IPS DF 6.9 (cell line): ENCODE measurements at places on chromosomes 16 and 17.

GRCh38 chr17:15944759-15945526 is at the start of gene ADORA2B:
TSS of gene ADORA2B (plus strand) at chr17:15945130. CDS start at chr17:15945249, 119 bp downstream.
- peaks cover 5% of the 10 kb centered on the region; the same call in 1 of the 2 replicates for H3K4me1 ChIP-seq
- H3K27me3 ChIP-seq: peaks cover 18% of the 10 kb centered on the region
- no peak for DNase-seq
- no peaks in the 10 kb centered on the region for H3K36me3 ChIP-seq
- H3K27ac ChIP-seq: no peak within 1 kb of the TSS
- peak within 1 kb of the TSS; percentile 33; the same call in 1 of the 2 replicates for H3K4me3 ChIP-seq

- H3K4me1 ChIP-seq: peaks cover 2% of the 10 kb centered on the region; the same call in 1 of the 2 replicates
- no peak overlapping the region for H3K27ac ChIP-seq
- H3K36me3 ChIP-seq: peaks cover 2% of the 10 kb centered on the region; the same call in 1 of the 2 replicates
- no peak for DNase-seq
Observed at GRCh38 chr17:78041386-78042179, 83.1 kb downstream of the TNRC6C start.

GRCh38 chr16:4610011-4611005 is 4.4 kb downstream of the UBALD1 start:
- no peak overlapping the region for H3K4me3 ChIP-seq
- peaks cover 12% of the 10 kb centered on the region for H3K4me1 ChIP-seq
- peaks cover 9% of the 10 kb centered on the region; the same call in 1 of the 2 replicates for H3K36me3 ChIP-seq
- H3K27me3 ChIP-seq: no peaks in the 10 kb centered on the region

GRCh38 chr17:28540231-28540630 is 12.2 kb downstream of the UNC119 start:
- no peak overlapping the region for H3K27ac ChIP-seq
- H3K27me3 ChIP-seq: no peaks in the 10 kb centered on the region
- H3K36me3 ChIP-seq: no peaks in the 10 kb centered on the region
- DNase-seq: no peak

GRCh38 chr17:66929591-66929990 is 34.9 kb upstream of the CACNG4 start:
- no peak for DNase-seq
- no peak overlapping the region for H3K27ac ChIP-seq
- no peaks in the 10 kb centered on the region for H3K4me1 ChIP-seq
- no peaks in the 10 kb centered on the region for H3K36me3 ChIP-seq
- no peaks in the 10 kb centered on the region for H3K27me3 ChIP-seq

DNA sequence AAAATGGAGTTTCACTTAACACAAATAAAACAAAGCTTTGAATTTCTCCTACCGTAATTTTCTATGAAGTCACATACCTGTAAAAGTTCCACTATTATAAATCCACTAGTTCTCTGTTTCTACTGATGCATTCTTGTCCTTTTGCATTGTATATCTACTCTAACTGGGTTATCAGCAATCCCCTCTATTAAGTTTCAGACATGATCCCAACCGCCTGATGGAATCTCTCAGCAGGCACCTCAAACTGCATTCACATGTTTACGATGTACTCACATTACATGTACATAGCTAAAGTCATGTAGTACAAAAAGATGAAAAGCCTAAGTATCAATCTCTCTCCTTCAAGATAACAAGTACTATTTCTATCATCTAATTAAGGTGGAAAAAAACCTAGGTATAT is 64.9 kb downstream of the MED13 start:
- DNase-seq: no peak
- H3K27ac ChIP-seq: no peak overlapping the region
- no peak overlapping the region for H3K4me3 ChIP-seq
- no peaks in the 10 kb centered on the region for H3K27me3 ChIP-seq
- H3K36me3 ChIP-seq: no peaks in the 10 kb centered on the region

- H3K36me3 ChIP-seq: no peaks in the 10 kb centered on the region
- DNase-seq: no peak
- H3K27me3 ChIP-seq: no peaks in the 10 kb centered on the region
- no peak overlapping the region for H3K27ac ChIP-seq
- H3K4me1 ChIP-seq: no peaks in the 10 kb centered on the region
Observed at GRCh38 chr17:63378411-63379375, 67.4 kb downstream of the CYB561 start.

GRCh38 chr17:64781014-64781756 is 119.1 kb upstream of the SMURF2 start:
- peaks cover 7% of the 10 kb centered on the region for H3K4me1 ChIP-seq
- H3K27ac ChIP-seq: no peak overlapping the region
- H3K4me3 ChIP-seq: peak overlapping the region; percentile 57; the same call in 1 of the 2 replicates
- H3K27me3 ChIP-seq: peaks cover 24% of the 10 kb centered on the region
- DNase-seq: no peak

GRCh38 chr16:73274140-73274539 is 226.2 kb upstream of the ZFHX3 start:
- no peak overlapping the region for H3K4me3 ChIP-seq
- H3K4me1 ChIP-seq: no peaks in the 10 kb centered on the region
- no peaks in the 10 kb centered on the region for H3K36me3 ChIP-seq
- no peak overlapping the region for H3K27ac ChIP-seq
- H3K27me3 ChIP-seq: no peaks in the 10 kb centered on the region
- DNase-seq: no peak

GRCh38 chr17:75589012-75589918 is 1.7 kb downstream of the MYO15B start:
- peaks cover 3% of the 10 kb centered on the region for H3K4me1 ChIP-seq
- H3K27me3 ChIP-seq: no peaks in the 10 kb centered on the region
- H3K36me3 ChIP-seq: no peaks in the 10 kb centered on the region
- H3K27ac ChIP-seq: no peak overlapping the region
- peak overlapping the region; percentile 44; the same call in 1 of the 2 replicates for H3K4me3 ChIP-seq
- DNase-seq: peak; percentile 72

- DNase-seq: no peak
- H3K27me3 ChIP-seq: peaks cover 90% of the 10 kb centered on the region
- H3K27ac ChIP-seq: no peak overlapping the region
- no peak overlapping the region for H3K4me3 ChIP-seq
- H3K36me3 ChIP-seq: no peaks in the 10 kb centered on the region
- H3K4me1 ChIP-seq: peaks cover 3% of the 10 kb centered on the region
Observed at GRCh38 chr17:39598630-39599003, 9.1 kb downstream of the NEUROD2 start.

DNA sequence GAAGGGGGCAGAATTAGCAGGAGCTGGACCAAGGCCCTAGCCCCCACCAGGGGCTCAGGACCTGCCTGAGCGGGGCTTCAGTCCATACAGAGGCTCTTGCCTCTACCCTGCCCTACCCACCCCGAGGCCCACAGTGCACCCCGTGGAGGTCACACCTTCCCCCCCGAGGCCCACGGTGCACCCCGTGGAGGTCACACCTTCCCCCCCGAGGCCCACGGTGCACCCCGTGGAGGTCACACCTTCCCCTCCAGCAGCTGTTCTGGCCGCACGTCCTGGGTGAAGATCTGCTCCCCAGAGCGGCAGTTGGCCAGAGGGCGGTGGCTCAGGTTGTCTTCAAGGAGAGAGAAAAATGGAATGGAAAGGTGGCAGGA is 11.4 kb downstream of the CASKIN2 start:
- no peaks in the 10 kb centered on the region for H3K27me3 ChIP-seq
- peaks cover 23% of the 10 kb centered on the region for H3K36me3 ChIP-seq
- no peaks in the 10 kb centered on the region; the same call in 1 of the 2 replicates for H3K4me1 ChIP-seq
- H3K27ac ChIP-seq: no peak overlapping the region
- DNase-seq: no peak

DNA sequence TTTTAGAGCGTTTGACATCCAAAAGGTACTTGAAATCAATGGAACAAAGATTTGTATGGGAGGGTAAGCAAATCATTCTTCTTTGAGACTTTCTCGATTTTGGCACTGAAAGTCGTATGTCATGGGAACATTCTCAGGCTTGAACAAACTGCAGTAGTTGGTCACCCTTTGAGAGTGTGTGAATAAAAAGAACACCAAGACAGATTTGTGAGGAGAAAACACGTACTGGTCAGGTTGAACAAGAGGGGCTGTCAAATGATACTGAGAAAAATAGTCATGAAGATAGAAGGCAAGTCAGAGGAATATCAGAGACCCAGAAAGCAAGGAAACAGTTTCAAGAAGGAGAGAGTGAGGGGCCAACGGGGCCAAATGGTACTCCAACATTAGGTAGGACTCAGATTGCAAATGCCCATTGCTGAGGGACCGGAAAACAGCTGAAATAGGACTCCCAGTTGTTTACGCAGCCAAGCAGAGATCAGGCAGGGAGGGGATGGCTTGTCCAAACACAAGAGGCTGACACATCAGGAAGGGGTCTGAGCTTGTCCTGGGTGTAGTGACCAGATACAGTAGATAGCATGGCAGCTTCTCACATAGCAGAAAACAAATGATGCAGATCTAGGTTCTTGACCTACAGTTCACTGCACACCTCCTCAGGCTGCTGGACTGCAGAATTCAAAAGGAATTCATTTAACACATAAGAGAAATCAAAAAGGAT is 74.5 kb upstream of the MYOCD start:
- H3K36me3 ChIP-seq: no peaks in the 10 kb centered on the region
- H3K27ac ChIP-seq: no peak overlapping the region
- H3K4me1 ChIP-seq: no peaks in the 10 kb centered on the region

DNA sequence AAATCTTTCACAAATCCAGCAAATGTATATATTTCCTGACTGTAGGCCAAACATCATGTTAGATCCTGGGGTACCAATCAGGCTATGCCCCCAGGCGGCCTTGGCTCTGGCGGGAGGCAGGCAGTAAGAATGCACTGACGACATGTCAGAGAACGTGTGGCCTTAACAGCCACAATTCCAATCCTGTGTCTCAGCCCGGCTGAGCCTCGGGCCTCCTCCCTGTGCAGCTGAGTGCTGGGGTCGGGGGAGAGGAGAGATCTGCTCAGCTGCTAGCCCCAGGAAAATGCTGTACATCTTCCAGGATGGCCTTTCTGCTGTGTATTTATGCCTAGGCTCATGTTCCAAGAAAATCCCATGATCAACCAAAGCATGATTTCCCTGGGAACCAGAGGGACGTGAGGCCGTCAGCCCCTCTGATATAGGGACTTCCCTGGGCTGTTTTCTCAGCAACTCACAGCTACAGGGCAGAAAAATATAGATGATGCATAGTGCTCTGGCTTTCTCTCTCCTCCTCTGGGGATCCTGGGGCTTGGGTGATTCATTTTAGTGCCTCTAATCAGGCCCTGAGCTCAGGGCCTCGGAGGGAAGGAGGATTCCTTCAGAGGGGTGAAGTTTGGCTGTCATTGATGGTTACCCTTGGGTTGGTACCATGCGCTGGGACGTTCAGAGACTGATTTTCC is 604.0 kb downstream of the HS3ST4 start:
- H3K4me3 ChIP-seq: no peak overlapping the region
- DNase-seq: no peak
- H3K27ac ChIP-seq: no peak overlapping the region
- no peaks in the 10 kb centered on the region for H3K4me1 ChIP-seq
- H3K27me3 ChIP-seq: no peaks in the 10 kb centered on the region

GRCh38 chr17:74780443-74781238 is 4.5 kb upstream of the NAT9 start:
- peak; percentile 22 for DNase-seq
- H3K27me3 ChIP-seq: no peaks in the 10 kb centered on the region
- no peak overlapping the region for H3K27ac ChIP-seq
- no peaks in the 10 kb centered on the region for H3K36me3 ChIP-seq
- H3K4me3 ChIP-seq: no peak overlapping the region
- H3K4me1 ChIP-seq: no peaks in the 10 kb centered on the region

GRCh38 chr17:76384222-76384986 is at the start of gene SPHK1:
TSS of gene SPHK1 (plus strand) at chr17:76384609. CDS start at chr17:76385645, 1,036 bp downstream.
- DNase-seq: no peak
- peaks cover 8% of the 10 kb centered on the region for H3K4me1 ChIP-seq
- no peaks in the 10 kb centered on the region for H3K36me3 ChIP-seq
- peaks cover 16% of the 10 kb centered on the region; the same call in 1 of the 2 replicates for H3K27me3 ChIP-seq
- no peak within 1 kb of the TSS for H3K27ac ChIP-seq
- peak within 1 kb of the TSS; percentile 74; the same call in 1 of the 2 replicates for H3K4me3 ChIP-seq

GRCh38 chr16:54135361-54136275 is 151.0 kb downstream of the IRX3 start:
- H3K36me3 ChIP-seq: no peaks in the 10 kb centered on the region
- H3K27ac ChIP-seq: no peak overlapping the region
- no peak for DNase-seq
- no peak overlapping the region for H3K4me3 ChIP-seq
- no peaks in the 10 kb centered on the region for H3K27me3 ChIP-seq
- no peaks in the 10 kb centered on the region for H3K4me1 ChIP-seq

- H3K4me1 ChIP-seq: no peaks in the 10 kb centered on the region; the same call in 1 of the 2 replicates
- no peak overlapping the region for H3K4me3 ChIP-seq
- peaks cover 3% of the 10 kb centered on the region; the same call in 1 of the 2 replicates for H3K27me3 ChIP-seq
- no peak for DNase-seq
- no peak overlapping the region for H3K27ac ChIP-seq
- peaks cover 26% of the 10 kb centered on the region for H3K36me3 ChIP-seq
Observed at GRCh38 chr17:80998748-80999535, 7.3 kb downstream of the CHMP6 start.

GRCh38 chr16:52496051-52496876 is 50.7 kb downstream of the TOX3 start:
- no peak overlapping the region for H3K27ac ChIP-seq
- H3K27me3 ChIP-seq: no peaks in the 10 kb centered on the region
- peaks cover 5% of the 10 kb centered on the region; the same call in 1 of the 2 replicates for H3K4me1 ChIP-seq
- DNase-seq: no peak

DNA sequence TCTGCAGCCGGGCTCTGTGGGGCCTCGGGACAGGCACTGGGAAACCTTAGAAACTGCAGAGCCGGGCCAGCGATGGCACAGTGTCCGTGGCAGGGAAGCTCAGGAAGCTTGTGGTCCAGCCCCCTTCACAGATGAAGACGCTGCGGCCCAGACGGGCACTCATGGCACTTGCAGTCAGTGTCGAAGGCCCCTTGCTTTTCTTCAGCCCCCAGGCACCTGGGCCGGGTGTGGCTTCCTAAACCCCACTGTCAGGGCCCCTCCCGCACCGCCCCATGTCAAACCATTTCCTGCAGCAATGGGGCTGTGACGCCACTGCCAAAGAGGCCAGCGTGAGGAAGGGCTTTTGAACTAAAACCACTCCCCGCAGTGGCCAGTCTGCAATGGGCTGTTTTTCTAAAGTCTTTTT is 164.0 kb downstream of the LAT start:
- no peak overlapping the region for H3K27ac ChIP-seq
- no peaks in the 10 kb centered on the region for H3K36me3 ChIP-seq
- no peaks in the 10 kb centered on the region for H3K4me1 ChIP-seq
- no peak overlapping the region for H3K4me3 ChIP-seq
- no peaks in the 10 kb centered on the region for H3K27me3 ChIP-seq
- DNase-seq: no peak

- H3K36me3 ChIP-seq: no peaks in the 10 kb centered on the region; the same call in 1 of the 2 replicates
- DNase-seq: no peak
- H3K27ac ChIP-seq: no peak overlapping the region
- H3K4me3 ChIP-seq: no peak overlapping the region; the same call in 1 of the 2 replicates
Observed at GRCh38 chr17:75619506-75620431, 13.5 kb upstream of the SMIM5 start.

GRCh38 chr16:4525634-4526277 is 12.8 kb downstream of the CDIP1 start:
- no peaks in the 10 kb centered on the region for H3K27me3 ChIP-seq
- H3K36me3 ChIP-seq: no peaks in the 10 kb centered on the region
- H3K27ac ChIP-seq: no peak overlapping the region
- H3K4me3 ChIP-seq: no peak overlapping the region
- peaks cover 12% of the 10 kb centered on the region for H3K4me1 ChIP-seq

GRCh38 chr16:89426736-89427530 is 63.4 kb downstream of the ANKRD11 start:
- no peaks in the 10 kb centered on the region for H3K36me3 ChIP-seq
- no peak overlapping the region for H3K4me3 ChIP-seq
- no peaks in the 10 kb centered on the region for H3K27me3 ChIP-seq
- no peak overlapping the region for H3K27ac ChIP-seq
- H3K4me1 ChIP-seq: peaks cover 12% of the 10 kb centered on the region

GRCh38 chr16:55687802-55688201 is 32.0 kb downstream of the SLC6A2 start:
- no peaks in the 10 kb centered on the region for H3K36me3 ChIP-seq
- H3K27ac ChIP-seq: no peak overlapping the region
- no peaks in the 10 kb centered on the region for H3K27me3 ChIP-seq
- H3K4me3 ChIP-seq: no peak overlapping the region
- DNase-seq: no peak

- H3K4me3 ChIP-seq: peak overlapping the region; percentile 81; the same call in 1 of the 2 replicates
- H3K27me3 ChIP-seq: no peaks in the 10 kb centered on the region
- no peak overlapping the region for H3K27ac ChIP-seq
Observed at GRCh38 chr17:30116345-30116660, 313 bp upstream of the NSRP1 start.
